ENCODE measurements at places on chromosomes 13 and 19.

DNA sequence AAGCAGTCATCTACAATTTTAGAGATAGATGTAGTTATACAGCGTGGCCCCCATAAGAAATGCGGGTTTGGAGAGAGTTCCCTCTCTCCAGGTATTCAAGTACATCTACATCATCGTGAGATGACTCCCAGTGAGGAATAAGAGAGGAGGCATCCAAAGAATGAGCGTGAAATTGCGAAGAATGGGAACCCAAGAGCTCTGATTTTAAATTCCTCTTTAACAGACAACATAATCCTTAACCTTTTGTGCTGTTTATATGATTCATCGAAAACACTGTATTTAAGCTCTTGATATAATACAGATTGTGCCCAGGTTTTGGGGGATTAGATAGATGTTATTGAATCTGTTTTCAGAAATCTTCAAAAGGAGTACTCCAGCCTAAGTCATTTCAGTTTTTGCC is 161.5 kb downstream of the COG6 start:
- no peak for DNase-seq

DNA sequence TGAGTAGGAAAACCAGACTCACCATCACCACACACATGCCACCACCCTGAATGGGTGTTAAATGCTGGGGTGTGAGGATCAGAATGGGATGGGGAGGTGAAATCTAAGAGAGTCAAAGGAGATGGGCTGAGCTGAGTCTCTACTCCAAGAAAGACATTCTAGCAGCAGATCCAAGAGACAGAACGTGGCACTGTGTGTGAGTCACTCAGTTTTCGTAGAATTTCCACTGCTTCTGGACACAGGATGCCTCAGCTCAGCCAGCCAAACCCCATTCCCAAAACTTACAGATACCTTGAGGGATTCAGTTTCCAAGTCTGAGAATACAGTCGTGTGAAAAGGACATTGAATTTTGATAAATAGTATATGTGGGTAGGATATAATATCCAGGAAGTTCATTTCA is 7.3 kb upstream of the CYP2A7 start:
- no peak for DNase-seq

DNA sequence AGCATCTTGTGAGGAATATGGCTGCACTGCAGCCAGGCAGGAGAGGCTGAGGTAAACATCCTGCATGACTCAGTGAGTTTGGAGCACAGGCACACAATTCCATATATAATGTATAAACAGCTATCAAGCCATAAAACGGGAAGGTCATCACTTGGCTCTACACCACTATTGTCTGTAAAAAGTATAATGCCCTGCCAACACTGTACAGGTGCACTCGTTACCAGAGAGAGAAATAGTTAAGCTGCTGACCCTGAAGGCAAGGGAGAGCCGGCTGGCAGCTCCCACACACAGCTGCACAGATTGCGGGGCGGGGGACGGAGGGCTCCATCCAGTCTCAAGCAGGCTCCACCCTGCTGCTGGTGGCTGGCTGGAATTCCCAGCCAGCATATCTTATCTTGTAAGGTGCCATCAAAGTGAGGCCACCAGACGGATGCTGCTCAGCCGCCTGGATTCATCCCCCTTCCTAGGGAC is 668.1 kb downstream of the SLITRK5 start:
- DNase-seq, result no peak

DNA sequence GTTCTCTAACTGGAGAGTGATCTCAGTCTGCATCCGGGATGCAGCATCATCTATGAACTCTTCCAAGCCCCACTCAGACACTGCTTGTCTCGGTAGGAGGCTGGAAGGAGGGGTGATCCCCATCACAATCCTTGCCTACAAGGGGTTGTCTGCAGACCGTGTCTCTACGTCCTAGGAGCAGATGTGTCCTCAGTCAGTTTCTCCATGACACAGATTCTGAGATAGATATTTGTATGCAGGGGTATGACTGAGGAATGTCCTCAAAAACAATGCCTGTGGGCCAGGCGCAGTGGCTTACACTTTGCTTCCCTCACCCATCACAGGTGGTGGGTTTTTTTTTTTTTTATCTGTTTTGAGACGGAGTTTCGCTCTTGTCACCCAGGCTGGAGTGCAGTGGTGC is 871 bp downstream of the NCR1 start:
- DNase-seq, result no peak

- DNase-seq, result no peak
Observed at GRCh38 chr13:23384111-23384510, 49.4 kb downstream of the SACS start.

DNA sequence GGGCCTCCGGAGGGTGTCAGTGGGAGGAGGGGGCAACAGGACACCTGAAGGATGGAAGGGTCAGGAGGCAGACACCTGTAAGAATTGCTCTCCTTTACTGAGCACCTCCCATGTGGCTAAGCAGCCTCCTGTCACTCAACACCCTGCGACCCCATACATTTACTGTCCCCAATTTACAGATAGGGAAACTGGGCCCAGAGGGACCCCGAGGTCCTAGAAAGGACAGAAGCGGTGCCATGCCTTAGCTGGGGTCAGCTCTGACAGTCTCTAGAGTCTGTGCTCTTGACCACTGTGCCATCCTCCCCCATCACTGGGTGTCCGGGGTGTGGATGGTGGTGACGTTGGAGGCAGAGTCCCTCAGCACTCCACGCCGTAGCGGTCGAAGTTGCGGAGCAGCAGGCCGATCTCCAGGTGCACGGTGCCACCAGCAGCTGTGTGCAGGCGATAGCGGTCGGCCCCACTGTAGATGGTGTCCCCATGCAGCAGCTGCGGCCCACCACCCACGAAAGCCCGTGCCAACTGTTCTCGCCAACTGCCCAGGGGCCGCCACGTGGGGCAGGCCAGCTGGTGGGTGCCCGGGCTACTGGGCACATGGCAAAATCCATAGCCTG is 726 bp upstream of the TGFB1 start:
- no peak for DNase-seq

- DNase-seq, result no peak
Observed at GRCh38 chr19:31883296-31883990, 462.0 kb upstream of the ZNF507 start.

DNA sequence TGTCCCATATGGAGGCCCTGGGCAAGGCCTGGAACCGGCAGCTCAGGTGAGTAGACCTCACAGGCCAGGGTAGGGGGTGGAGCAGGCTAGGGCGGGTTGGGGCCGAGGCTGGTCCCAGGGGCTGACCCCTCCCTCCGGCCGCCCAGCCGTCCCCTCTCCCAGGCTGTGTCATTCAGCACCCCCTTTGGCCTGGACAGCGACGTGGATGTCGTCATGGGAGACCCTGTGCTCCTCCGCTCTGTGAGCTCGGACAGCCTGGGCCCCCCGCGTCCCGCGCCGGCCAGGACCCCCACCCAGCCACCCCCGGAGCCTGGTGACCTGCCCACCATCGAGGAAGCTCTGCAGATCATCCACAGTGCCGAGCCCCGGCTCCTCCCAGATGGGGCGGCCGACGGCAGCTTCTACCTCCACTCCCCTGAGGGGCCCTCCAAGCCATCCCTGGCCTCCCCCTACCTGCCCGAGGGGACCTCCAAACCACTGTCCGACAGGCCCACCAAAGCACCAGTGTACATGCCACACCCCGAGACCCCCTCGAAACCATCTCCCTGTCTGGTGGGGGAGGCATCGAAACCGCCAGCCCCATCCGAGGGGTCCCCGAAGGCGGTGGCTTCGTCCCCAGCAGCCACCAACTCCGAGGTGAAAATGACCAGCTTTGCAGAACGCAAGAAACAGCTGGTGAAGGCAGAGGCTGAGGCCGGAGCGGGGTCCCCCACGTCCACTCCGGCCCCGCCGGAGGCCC is 16.0 kb downstream of the CAMSAP3 start:
- no peak for DNase-seq

GRCh38 chr19:41924151-41925145 is 3.8 kb downstream of the ERFL start:
- no peak for DNase-seq

- DNase-seq, result no peak
Observed at GRCh38 chr19:17335575-17335974, 920 bp upstream of the ANO8 start.

GRCh38 chr13:29143847-29144246 is 323.7 kb downstream of the MTUS2 start:
- no peak for DNase-seq

DNA sequence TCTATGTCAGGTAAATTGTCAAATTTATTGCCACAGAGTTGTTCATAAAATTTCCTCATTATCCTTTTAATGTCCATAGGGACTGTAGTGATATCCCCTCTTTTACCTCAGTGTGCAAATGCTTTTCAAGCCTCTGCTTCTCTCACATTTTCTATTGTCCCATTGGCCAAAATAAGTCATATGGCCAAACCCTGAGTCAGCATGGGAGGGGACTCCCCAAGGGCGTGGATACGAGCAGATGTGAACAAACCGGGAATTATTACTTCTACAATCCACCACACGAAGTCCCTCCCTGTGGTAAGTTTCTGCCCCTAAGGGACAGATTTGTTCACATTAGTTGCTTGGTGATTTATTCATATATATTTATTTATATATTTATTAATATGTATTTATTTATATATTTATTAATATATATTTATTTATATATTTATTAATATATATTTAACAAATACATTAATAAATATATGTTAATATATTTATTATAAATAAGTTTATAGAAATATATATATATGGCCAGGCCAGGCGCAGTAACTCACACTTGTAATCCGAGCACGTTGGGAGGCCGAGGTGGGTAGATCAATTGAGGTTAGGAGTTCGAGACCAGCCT is 20.1 kb upstream of the CAMSAP3 start:
- no peak for DNase-seq

GRCh38 chr19:14978161-14978776 is 1.4 kb downstream of the SLC1A6 start:
- no peak for DNase-seq

GRCh38 chr19:6632002-6632621 is 37.8 kb downstream of the TNFSF14 start:
- DNase-seq, result peak; percentile 83

DNA sequence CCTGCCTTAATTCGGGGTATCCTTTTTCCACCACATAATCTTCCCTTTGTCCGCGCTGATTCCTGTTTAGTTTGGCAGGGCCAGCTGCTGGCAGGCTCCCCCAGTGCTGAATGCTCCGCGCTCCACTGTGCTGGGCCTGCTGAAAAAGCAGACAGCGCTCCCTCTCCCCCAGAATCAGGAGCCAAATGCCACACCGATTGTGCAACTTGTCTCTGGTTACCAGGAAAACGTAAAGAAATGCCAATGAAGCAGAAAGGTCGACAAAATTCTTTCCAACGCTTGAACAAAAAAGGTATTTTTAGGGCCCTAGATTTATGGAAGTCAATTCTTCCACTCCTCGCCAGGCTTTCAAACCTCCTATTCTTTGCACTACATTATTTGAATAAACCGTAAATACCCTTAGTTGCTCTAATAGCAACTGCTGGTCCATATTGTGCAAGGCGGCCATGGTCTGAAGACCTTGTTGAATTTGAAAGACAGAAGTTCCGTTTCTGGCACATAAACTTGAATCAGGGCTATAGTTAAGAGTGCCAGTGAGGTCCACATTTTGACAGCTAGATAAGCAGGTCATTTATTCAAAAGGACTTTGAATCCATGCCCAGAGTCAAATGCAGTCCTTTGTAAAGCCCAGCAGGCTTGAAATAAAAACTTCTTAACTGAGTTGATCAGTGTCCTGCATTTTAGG is 206.7 kb upstream of the RFC3 start:
- no peak for DNase-seq

GRCh38 chr13:112583592-112584277 is 4.2 kb downstream of the TUBGCP3 start:
- no peak for DNase-seq

DNA sequence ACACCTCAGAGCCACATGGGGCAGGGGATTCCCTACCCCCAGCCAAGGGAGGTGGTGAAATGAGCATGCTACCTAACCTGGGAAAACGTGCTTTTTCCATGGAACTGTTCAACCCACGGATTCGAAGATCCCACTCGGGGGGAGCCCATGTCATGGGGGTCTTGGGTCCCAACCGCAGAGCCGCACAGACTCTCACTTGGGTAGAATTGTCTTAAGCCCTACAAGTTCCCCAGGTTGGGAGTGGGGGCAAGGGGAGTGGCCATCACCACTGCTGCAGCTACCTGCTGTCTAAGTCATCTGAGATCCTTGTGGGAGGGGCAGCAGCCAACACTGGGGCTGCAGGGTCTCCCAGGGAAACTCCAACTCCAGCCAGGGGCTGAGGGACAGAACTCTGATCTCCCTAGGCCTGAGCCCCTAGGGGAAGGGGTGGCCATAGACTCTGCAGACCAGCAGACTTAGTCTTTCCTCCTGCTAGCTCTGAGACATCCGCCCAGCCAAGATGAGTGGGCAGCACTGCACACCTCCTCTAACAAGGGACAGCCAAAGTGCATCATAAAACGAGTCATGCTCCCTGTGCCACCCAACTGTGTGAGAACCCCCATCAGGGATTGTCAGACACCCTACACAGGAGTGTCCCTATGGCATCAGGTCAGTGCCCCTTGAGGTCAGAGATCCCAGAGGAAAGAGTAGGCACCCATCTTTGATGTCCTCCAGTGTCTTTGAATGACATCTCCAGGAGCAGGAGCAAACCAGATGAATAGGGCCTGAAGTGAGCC is 610.4 kb upstream of the SLITRK6 start:
- no peak for DNase-seq
